ENCODE measurements at places on chromosomes 6 and 20.

GRCh38 chr20:62961799-62962198 lies 9.3 kb downstream of the SLC17A9 start:
- DNase-seq: no peak

- DNase-seq: no peak
These were observed 313.7 kb upstream of the SUPT3H start for GRCh38 chr6:45691426-45691825.

DNA sequence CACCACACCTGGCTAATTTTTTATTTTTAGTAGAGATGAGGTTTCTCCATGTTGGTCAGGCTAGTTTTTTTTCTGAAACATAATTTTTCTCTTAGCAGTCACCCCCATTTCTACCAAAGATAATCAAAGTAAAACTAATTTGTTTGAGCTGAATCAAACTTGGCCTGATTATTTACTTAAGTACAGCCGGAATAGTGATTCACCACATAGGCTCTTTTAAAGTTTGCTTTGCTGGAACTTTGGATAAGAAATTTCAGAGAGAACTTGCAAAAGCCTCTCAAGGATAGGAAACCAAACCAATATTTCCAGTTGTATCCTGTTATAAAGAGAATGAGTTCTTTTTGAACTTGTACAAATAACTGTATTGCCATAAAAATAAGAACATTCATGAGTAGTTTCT lies 105.0 kb upstream of the SYNCRIP start:
- DNase-seq: no peak

- no peak for DNase-seq
These were observed 519.1 kb upstream of the AGPAT4 start for GRCh38 chr6:161792851-161793493.

- no peak for DNase-seq
These were observed 28.1 kb downstream of the PKIG start for GRCh38 chr20:44610313-44610962.

All from activated CD8-positive, alpha-beta memory T cell treated with anti-CD3 and anti-CD28 coated beads for 1 hour (primary cell).